ENCODE measurements at places on chromosomes 1 and 21.

DNA sequence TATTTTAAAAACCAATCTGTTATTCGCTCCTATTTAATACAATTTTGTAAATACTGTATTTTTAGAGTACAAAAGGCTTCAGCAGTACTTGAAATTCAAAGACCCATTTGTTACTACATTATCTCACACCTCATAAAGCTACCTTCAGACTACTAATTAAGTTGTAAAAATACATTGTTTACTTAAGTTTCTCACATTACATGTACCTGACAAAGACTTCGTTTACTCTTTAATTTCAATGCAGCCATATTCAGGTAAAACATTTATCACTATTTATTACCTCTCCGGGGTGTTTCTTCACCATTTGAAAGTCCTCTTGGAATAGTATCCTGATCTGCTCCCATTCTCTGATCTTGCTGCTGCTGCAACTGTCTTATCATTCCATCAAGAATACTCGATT lies 55.2 kb downstream of the BRWD1 start:
- no peak for DNase-seq

DNA sequence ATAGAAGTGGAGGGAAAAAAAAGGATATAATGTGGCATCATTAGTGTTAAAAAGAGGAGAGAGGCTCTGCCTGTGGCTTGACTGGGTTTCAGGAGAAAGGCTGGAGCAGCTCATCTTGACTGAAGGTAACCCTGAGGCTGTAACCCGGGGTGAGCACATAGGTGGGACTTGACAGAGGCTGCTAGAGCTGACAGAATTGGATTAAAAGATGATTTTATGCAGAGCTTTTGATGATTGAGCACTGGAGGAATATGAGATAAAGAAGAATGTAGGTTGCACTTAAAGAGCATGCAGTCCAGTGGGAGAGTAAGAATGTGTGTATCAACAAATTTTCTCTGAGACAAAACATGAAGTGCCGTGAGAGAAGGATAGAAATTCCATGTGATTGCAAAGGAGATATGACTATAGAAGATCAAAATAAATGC lies 17.3 kb downstream of the LAMC1 start:
- DNase-seq = no peak

DNA sequence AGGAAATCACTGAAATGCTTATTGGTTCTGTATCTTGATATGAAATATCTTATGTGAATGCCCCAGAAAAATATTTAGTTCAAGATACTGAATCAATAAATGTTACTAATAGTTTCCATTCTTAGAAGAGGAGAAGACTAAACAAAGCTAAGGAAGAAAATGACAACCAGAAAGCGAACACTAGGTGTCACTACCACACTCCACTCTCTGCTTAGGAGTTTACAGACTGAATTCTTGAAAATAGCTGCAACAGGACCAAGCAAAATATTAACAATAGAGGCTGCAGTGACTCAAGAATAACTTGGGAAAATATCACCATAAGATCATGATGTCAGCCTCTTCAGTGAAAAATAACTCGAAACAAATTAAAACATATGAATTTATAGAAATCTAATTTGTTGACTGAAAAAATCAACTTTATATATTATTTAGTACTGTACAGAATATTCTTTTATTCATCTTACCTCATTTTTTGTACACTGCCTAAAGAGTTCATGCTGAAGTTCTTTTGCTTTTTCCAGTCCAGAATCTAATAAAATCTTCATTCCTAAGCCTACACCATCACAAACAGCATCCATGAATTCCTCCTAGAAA lies 61.6 kb downstream of the KIF14 start:
- peak; percentile 39 for DNase-seq

- no peak for DNase-seq
Measured at GRCh38 chr1:165595246-165595938, 35.6 kb upstream of the MGST3 start.

DNA sequence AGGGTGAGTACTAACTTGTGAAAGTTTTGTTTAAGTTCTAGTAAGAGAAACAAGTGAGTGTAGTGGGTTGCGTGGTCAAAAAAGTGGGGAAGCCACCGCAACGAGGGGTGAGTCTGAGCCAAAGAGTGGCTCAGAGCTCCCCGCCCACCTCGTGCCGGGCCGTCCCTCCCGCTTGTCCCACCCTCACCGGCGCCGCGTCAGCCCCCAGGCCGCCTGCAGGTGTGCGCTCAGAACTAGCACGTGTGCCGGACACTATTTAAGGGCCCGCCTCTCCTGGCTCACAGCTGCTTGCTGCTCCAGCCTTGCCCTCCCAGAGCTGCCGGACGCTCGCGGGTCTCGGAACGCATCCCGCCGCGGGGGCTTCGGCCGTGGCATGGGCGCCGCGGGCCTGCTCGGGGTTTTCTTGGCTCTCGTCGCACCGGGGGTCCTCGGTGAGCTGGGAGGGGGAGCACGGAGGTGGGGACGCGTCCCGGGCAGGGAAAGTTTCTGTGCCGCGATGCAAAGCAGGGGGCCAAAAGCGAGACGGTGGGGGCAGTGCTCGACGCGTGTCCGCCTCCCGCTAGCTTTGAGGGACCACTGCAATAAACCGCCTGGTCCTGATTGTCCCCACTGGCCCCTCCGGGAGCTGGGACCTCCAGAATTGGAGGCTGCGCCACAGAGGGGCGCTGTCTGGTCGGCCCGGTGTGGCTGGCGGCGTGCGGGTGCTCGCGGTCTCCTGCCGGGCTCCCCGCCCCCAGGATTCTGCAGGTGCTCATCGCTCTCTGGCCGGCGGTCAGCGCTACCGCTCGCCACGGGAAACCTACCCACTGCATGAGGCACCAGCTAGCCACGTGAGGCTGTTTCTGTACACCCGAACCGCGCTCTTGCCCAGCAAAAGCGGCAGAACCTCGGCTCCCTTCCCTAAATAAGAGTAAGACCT lies at the start of gene CR2:
Gene CR2, plus strand, starts transcription at position 283 of the 919 bp plus-strand sequence. Its CDS starts 91 bp downstream, at position 374.
- DNase-seq = no peak

DNA sequence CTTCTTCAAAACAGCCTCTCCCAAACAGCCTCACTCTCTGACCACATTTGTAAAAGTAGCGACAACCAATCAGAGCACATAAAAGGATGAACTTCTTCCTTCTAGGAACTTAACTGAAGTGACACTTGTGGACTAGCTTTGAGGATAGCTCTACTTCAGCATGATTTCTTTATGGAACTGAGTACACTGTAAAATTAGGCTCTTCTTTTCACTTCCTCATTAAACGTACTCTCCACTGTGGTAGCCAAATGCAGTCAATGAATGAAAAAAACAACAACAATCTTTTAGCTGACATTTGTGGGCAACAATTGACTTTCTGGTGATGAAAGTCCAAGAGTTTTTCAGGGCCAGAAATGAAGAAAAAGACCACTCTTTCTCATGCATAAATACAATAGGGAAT lies 9.6 kb downstream of the LRRC53 start:
- no peak for DNase-seq

DNA sequence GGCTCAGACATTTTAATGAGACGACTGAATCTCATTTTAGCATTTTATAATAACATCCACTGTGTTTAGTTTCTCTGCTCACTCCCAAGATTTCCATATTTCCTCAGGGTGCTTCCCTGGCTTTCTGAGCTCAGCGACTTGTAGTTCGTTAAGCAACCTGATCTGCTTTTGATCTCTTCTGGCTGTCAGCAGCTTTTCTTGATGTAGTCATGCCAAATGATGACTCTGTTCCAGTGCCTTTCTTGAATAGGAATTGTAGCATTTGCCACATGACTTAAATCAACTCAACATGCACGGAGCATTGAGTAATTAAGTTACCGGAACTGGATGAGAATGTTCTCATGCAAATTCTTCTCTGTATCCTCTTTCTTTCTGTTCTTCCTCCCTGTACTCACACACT lies 246.1 kb downstream of the FMN2 start:
- no peak for DNase-seq

DNA sequence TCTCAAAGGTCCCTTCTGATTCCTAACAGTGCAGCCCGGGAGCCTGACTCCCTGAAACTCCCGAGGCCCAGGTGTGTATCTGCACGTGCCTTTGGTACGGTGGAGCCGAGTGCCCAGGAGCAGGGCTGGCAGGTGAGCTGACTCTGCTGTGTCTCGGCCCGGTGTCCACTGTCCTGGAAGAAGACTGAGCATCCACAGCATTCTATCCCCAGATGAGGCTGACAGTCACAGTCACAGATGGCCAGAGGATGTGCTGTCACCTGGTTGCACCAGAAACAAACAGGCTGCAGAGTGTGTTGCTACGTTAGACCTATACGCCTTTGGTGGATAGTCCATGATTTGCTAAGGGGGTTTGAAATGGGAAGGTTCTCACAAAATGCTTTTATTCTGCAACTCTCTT lies 9.8 kb downstream of the ETV3L start:
- DNase-seq = no peak

DNA sequence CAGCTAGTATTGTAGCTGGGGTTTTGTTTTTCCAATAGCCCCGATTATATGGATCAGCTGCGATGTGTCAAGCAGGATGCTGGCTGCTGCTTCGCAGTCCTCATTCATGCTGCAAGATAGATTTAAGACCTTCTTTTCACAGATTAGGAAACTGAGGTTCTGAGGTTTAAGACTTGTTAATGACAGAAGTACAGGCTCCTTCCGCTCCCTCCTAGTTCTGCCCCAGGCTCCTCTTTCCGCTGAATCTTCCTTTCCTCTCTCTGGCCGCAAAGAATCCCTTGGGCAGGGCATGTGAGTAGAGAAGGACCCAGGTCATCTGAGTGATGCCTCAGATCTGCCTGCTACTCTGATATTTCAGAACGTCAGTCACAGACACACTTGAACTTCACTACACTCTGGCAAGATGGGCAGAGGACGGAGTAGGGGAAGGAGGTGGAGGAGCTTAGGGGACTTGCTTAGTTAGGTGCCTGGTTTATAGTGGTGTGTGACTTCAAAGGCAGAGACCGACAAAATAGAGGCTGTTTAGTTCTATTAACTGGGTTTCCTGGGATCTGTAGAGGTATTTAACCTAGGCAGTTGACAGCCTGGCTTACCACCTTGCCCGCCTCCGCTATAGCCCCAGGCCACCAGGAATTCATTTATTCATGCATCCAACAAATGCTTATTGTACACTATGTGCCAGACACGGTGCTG lies 4.2 kb downstream of the IGSF21 start:
- DNase-seq = no peak

DNA sequence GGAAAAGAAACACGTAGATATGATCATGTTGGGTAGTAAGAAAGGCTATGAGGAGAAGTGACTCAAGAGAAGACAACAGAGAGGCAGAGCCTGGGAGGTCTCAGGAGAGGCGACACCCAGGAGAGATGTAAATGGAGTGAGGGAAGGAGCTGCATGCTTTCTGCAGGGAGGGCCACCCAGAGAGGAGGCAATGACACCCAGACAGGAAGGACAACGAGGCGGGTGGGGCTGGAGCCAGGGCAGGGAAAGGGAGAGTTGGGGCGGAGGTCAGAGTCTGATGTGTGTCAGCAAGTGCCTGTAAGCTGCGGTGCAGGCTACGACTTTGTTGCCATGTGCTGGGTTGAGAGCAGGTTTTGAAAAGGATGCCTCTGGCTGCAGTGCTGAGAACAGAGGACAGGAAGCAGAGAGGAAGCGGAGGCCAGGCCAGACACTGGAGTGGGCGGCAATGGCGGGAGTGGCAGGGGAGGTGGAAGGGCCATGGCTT lies 31.3 kb downstream of the SLC1A7 start:
- DNase-seq = no peak

- no peak for DNase-seq
Measured at GRCh38 chr1:53120659-53121058, 21.8 kb downstream of the SLC1A7 start.

DNA sequence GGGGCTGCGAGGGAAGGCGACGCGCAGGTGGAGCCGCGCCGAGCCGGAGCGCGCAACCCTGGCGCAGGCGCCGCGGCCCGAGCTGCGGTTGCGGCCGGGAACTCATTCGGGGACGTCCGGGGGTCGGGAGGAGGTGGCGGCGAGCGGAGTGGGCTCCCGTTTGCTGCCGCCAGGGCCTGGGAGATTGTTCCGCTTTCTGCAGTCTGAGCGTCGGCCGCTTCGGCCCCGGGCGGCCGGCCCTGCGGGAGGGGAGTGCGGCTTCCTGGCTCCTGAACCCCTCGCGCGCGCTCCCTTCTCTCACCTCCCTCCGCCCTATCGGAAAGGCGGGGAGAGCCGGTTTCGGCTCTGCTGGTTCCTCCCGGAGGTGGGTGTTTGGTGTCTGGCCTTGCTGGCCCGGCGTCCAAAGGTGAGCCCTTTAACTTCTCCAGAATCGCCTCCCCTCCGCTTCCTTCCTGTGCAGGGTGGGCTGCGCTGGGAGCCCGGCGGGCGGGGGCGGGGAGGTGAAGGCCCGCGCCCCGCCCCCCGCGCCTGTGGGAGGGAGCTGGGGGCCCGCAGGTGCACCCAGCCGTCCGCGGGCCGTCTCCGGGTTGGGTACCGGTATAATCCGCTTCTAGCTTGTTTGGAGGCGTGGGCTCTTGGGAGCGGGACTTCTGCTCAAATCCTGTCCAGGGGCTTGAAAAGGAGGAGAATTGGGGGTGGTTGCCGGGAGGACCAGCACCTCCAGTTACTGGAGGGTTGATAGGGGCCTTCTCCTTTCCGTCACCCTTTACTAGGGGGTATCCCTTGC lies 683 bp downstream of the LRRC8D start:
- peak; percentile 26 for DNase-seq

DNA sequence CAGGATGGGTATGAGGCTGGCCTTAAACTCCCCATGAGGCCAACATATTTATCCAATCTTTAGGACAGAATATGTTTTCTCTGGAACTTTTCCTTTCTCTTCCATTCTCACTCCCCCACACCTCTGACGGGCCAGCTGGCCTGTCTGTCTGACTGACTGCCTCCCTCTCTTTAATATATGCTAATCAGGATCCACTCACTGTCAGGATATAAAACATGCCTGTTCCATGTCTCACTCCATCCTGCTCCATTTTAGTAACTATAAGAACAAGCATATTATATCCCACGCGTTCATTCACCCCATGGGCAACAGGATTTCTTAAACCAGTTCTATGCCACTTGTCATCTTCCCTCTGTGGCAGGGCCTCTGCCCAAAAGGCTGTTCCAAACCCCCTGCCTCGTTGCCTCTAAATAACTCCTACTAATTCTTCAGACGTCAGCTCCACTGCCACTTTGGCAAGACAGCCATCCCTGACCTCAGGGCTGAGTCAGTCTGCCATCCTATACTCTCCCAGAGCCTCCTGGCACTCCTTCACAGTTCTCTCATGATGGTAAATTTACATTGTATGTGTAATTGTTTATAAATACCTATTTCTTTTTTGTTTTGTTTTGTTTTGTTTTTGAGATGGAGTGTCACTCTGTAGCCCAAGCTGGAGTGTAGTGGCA lies 84.3 kb upstream of the SPATA6 start:
- no peak for DNase-seq

- DNase-seq = no peak
Measured at GRCh38 chr1:76430531-76430930, 356.0 kb downstream of the ST6GALNAC3 start.

DNA sequence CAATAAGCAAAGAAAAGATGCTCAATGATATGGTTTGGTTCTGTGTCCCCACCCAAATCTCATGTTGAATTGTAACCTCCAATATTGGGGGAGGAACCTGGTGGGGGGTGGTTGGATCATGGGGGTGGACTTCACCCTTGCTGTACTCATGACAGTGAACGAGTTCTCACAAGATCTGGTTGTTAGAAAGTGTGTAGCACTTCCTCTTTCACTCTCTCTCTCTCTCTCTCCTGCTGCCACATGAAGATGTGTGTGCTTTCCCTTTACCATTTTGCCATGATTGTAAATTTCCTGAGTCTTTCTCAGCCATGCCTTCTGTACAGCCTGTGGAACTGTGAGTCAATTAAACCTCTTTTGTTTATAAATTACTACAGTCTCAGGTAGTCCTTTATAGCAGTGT lies 248.4 kb downstream of the HHIPL2 start:
- DNase-seq = no peak
